ENCODE measurements at places on chromosomes 7 and 10. TPM values are rescaled to one million over a fixed set of nuclear protein-coding genes. Genes with fewer than 3 reads are reported as not detected.

The ADARB2 gene
- 0.17 TPM for total RNA-seq

GRCh38 chr7:28297801-28298459, 114.4 kb upstream of the CREB5 start:
- no peak for DNase-seq

DNA sequence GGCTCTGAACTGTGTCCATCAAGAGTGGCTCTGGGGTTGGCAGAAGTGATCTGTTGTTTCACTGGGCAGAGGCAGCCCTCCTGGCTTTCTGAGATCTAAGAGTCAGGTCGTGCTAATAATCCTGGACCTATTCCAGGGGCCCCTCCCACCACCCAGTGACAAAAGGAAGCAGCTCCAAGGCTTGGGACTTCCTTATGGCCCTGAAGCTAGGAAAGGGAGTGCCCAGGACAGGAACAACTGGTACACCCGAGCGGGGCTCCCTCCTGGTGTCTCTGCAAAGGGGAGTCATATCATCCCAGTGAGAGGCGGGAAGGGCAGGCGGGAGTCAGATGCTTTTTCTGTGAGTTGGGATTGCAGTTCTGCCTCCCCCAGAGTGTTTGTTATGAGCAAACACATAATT, 32.3 kb downstream of the RPS24 start:
- DNase-seq, result peak; percentile 24

DNA sequence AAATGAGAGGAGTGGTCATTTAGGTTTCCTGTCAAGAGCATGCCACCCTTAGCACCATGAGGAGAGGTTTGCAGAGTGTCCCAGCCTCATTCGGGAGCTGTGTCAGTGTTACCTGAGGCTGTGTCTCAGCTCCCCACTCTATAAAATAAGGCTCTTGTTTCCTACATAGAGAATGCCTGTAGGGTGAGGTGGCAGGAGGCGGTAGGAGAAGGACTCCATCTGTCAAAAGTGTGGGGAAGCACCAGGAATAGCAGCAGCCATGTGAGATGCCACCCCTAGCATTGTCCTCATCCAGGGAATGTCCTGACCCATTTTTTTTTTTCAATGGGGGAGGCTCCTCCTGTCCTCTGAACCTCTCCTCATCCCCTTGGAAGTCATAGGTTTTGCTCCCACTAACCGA, 451.2 kb downstream of the PLXNA4 start:
- no peak for DNase-seq

The PTPRZ1 gene
- total RNA-seq, result 0.20 TPM

The UBTD1 gene
- 4.2 TPM for total RNA-seq

The ACSL5 gene
- 1.0 TPM for total RNA-seq

The MLXIPL gene
- 17.4 TPM for total RNA-seq

The CALN1 gene
- total RNA-seq, result not detected

DNA sequence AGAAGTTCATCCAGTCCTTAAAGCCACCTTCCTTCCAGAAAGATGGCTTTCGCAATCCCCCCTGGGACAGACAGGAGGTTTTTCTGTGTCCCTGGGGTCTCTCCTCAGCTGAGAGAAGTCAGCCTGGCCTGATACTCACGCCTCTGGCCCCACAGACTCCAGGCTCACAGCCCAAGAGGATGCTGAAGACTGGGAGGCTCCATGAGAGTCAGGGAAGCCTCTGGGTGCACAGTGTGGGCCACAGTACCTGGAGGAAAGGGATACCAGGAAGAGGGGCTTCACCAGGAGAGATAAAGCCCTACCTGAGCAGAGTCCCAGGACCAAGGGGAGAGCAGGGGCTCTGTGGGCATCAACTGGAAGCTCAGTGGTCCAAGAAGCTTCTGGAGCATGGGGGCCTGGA, 324.4 kb downstream of the GRID1 start:
- no peak for DNase-seq

The CYP2W1 gene
- total RNA-seq, result not detected

- peak; percentile 33 for DNase-seq
These were observed 171.1 kb downstream of the GRM3 start for GRCh38 chr7:86814661-86815379.

The ANKRD1 gene
- not detected for total RNA-seq

The HTRA1 gene
- 0.55 TPM for total RNA-seq

The RAMP3 gene
- not detected for total RNA-seq

The CABCOCO1 gene
- not detected for total RNA-seq

DNA sequence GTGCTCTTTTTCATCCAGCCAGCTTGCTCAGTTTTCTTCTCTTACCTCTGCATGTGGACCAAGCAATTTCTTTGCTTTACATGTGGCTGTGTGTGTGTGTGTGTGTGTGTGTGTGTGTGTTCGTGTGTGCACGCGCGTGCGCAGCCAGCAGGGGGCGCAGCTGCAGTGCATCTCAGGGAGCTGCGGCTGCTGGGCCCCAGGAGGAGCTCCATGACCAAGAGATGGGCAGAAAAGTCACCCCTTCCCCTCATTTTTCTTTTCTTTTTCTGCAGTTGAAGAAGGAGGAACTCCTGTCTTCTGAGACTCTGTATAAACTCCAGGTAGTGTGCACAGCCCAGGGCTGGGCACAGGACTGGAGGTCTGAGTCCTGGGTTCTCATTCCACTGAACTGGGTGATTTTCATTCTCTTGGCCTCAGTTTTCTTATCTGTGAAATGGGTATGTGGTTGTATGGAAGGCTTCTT, 41.8 kb downstream of the BLNK start:
- peak; percentile 82 for DNase-seq

DNA sequence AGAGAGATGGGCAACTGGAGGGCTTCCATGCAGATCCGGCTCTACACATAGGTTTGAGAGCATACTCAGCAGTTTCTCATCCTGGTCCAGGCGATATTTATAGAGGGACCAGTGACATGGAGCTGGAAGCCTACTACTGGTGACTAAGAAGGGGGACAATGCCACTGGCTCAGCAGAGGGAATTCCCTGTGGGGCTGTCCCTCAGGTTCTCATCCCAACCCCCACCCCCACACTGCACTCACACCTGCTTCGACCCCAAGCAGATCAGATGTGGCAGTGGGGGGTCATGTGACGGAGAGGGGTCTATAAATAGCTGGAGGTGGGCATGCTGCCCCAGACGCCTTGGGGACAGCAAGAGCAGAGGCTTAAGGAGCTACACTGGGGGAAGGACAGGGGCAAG, at the start of gene CLCN1:
Gene CLCN1, plus strand, starts transcription at position 336 of the 400 bp plus-strand sequence. CDS start 102 bp downstream, outside the sequence.
- DNase-seq, result no peak

The BAIAP2L1 gene
- 0.92 TPM for total RNA-seq

GRCh38 chr10:18666810-18667209, 7.6 kb downstream of the ARL5B start:
- DNase-seq, result peak; percentile 39

GRCh38 chr10:128927497-128928161, 539.4 kb upstream of the MGMT start:
- DNase-seq, result no peak

DNA sequence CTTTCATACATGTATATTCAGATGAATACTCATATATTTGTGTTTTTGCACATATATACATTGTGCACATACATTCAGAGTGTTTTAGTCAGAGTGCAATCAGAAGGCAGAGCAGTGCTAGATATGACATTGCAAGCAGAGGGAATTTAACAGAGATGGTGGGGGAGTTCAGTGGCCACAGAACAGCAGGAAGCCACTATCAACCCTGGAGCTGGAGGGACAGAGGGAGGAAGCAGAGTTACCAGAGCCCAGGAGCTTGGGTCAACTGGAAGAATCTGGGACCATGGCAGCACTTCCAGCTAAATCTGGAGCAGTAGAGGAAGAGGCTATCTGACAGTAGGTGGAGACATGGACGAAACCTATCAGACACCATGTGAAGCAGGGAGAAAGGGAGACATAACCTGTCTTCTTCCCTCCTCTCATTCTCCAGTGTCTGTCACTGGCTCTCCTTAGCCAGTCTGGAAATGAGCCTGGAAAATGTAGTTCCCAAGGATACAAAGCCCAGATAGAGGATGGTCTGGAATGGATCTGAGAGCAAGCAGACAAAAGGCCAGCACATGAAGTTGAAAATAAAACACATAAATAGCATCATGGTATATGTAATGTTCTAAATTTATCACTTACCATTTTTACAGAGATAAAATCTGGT, 33.6 kb upstream of the HERPUD2 start:
- DNase-seq, result no peak

The PRKCQ gene
- total RNA-seq, result not detected

The NUP205 gene
- 148 TPM for total RNA-seq

DNA sequence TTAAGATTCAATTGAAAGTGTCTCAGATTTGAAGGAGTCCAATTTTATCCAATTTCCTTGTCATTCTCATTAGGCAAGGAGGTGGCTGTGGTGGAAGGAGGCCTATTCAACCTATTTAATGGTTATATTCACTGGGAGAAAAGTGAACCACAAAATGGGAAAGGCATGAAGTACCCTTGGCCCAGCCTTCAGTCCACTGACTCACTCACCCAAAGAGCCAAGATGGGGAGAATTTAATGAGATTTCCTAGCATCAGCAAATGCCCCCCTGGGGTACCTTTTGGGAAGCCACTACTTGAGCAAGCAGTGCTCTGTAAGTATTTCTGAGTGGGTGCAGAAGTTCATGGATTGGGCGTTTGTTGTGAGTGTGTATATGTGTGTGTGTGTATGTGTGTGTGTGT, 144.1 kb downstream of the NRP1 start:
- DNase-seq, result no peak

GRCh38 chr7:144653449-144653848, 182.4 kb downstream of the TPK1 start:
- DNase-seq, result no peak

- no peak for DNase-seq
These were observed 87.9 kb upstream of the KAT6B start for GRCh38 chr10:74738542-74738941.

GRCh38 chr7:135509839-135510591, at the start of gene CNOT4:
Gene CNOT4, minus strand, starts transcription at chr7:135510102. Its CDS starts 71,771 bp downstream, at chr7:135438331.
- DNase-seq, result peak; percentile 99

DNA sequence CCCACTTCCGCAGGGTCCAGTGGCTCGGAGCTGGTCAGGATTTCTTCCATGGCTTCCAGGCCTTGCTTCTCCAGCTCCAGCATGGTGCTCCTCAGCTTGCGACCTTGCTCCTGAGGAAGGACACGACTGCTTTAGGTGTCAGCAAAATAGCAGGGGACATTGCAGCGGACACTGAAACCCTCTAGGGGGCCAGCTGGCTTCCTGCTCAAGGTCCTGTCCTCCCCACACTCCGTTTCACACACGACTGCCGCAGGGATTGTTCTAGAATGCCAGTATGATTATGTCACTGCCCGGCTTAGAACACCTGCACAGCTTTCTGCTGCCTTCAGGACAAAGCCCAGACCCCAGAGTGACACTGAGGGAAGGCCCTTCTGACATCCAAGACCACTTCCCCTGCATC, 65.6 kb downstream of the SCRN1 start:
- DNase-seq, result no peak

The C10orf143 gene
- 2.0 TPM for total RNA-seq

DNA sequence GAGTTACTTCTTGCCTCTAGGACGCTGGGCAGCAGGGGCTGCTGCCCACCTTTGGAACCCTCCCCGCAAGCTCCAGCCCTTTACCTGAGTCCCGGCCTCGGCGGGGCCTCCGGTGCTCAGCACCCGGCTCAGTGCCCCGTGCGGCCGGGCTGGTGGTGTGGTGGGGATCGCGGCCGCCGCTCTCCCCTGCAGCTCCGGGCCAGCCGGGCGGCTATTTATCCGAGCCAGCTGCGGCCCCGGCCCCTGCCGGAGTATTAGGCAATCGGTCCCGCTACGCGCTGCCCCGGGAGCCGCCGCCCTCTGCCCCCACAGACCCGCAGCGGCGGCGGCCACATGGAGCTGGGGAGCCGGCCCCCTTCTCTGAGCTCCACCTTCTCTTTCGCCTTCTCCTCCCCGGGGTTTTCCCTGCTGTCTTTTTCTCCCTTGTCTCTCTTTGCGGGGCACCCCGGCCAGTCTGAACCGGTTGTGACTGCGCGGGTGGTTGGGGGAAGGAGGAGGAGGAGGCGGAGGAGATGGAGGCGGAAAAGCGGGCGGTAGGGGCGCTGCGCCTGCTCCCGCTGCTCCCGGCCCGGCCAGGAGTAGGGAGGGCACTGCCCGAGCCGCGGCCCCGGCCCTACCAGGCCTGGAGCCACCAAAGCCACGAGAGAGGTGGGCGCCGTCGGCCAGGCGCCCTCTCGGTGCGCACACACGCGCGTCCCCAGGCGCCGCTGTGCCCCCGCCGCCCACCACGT, at the start of gene SLC16A9:
Gene SLC16A9, minus strand, starts transcription at position 456 of the 731 bp plus-strand sequence. CDS start 25,559 bp downstream, outside the sequence.
- DNase-seq, result peak; percentile 74

The CREM gene
- 58.4 TPM for total RNA-seq

The SNCG gene
- total RNA-seq, result not detected

DNA sequence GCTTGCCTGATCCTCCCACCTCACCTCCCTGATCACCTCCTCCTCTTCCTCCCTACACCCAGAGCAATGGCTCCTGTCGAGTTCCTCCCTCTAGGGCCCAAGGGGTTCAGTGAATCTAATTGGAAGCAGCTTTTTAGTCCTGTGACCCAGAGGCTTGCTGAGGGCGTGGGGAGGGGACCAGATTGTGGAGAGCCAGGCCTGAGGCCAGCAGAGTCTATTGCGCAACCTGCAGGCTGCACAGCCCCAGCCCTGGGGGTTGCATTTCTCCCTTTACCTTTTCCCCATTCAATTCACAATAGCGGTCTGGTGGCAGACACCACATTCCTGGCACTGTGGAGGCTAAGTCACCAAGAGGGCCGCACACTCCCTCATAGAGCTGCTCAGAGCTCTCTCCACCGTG, 32.5 kb downstream of the GHRHR start:
- no peak for DNase-seq

The CD36 gene
- 0.83 TPM for total RNA-seq

Data from A673 (cell line).